ENCODE measurements at places on chromosomes 3 and 15.

GRCh38 chr3:102205647-102206046, 229.2 kb upstream of the ZPLD1 start:
- DNase-seq, result no peak

GRCh38 chr3:42366550-42366949, 43.9 kb downstream of the LYZL4 start:
- no peak for DNase-seq

DNA sequence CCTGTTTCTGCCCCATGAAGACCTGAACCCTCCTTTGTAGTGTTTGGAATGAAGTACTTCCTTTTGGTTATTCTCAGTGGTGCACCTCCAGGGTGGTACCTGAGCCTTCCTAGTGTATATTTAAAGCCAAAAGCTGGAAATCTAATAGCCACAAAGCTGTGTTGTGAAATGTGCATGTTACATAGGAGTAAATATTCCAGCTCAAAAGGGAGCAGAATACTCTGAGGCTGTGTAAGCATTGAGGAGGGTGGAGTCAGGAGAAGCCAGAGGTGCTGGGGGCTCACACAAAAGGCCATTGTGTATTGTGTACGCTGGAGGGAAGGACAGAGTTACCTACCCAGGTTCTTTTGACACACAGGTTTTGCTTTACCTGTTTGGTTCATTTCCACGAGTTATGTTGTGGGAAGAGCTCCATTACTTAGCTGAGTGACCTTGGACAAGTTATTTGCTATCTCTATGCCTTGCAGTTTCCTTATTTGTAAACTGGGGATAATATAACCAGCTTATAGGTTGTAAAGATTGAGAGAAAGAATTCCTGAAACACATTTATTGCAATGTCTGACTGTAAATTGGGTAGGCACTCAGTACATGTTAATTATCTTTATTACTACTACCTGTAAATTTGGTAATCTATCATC, 24.7 kb downstream of the GPR171 start:
- DNase-seq, result no peak

GRCh38 chr15:60208709-60209108, 189.1 kb downstream of the ANXA2 start:
- DNase-seq, result no peak

DNA sequence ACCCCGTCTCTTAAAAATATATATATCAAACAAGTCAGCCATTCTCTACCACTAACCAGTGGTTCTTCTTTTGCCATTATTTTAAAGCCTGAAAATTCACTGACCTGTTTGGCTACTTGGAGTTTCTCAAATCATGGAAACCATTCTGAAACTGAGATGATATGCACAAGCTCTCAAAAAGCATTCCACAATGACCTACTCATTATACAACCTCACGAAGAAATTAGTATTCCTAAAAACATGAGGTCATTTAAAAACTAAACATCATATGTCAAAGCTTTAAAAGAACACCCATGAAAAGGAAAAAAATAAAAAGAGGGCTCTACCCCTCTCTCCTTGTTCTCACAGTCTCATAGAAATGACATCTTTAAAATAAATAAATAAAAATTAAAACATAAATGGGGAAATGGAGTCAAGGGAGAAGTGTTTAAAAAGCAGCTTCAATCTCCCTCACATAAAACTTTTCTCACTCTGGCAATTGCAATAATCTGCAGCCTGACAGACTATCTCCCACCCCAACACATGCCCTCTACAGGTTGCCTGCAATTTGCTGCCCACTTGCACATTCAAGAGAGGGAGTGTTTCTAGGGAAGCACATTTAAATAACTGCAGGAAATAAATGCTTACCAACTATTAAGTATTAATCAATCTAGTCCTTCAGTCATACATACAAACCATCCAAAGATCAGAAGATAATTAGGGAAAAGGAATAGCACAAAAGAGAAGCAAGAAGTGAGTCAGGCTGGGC, 73.3 kb downstream of the TRANK1 start:
- no peak for DNase-seq

DNA sequence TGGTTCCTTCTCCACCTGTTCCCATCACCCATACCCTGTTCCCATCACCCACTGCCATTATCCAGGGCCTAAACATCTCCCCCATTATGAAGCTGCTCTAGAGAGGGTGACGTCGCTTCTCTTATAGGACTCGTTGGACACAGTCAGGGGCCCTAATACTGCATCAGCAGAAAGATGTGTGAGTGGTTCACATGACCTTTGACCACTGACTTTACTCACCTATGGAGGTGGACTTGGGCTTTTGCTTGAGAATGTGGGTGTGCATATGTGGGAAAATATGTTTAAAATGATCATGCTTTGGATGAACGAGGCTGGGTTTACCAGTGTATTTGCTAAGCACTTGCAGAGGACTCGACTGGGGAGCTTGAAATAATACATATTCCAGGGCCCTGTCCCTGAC, 26.8 kb downstream of the RBP2 start:
- no peak for DNase-seq

- DNase-seq, result no peak
Observed at GRCh38 chr15:65598468-65598867, 12.5 kb downstream of the INTS14 start.

GRCh38 chr3:36312351-36312750, 68.0 kb upstream of the STAC start:
- DNase-seq, result no peak

DNA sequence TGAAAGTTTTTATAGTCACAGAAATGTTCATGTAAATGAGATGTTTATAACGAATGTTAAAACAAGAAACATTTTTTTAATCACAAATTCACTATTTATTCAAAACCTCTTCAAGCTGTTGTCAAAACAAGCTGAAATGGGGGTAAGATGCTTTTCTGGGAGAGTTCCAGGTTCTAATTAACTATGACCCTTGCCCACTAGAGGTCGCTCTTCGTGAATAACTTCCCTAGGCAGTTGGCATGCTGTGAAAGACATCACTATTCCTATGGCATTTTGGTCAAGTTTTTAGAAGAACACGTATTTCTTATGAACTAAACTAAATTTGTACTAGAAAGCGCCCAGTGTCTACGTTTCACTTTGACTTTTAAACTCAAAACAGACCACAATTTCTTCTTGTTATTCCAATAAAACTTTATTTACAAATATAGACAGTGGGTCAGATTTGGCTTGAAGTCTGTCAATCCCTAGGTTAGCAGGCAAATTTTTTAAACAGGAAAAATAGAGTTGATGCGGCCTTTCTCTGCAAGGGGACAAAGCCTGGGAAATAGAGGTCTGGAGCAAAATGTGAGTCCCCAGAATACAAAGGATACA, 62.8 kb upstream of the CMTM8 start:
- DNase-seq, result peak; percentile 4

GRCh38 chr3:14199641-14200040, 21.0 kb downstream of the LSM3 start:
- no peak for DNase-seq

DNA sequence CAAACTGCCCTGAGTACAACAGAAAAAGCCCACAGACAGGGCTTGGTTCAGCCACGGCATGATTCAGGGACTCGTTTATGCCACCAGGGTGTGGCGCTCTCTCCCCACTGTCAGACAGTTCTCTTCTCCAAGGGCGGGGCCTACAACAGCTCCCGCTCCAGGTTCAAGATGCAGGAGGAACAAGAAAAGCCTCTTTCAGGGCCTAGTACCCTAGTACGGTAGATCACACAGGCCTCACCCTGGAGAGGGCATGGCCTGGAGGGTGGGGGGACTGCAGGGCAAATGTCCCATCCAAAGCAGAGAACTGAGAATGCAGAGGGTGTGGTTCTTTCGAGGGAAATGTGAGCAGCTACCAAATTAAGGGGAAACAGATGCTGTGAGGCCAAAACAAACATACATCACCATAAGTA, 12.0 kb downstream of the MESD start:
- DNase-seq, result no peak

DNA sequence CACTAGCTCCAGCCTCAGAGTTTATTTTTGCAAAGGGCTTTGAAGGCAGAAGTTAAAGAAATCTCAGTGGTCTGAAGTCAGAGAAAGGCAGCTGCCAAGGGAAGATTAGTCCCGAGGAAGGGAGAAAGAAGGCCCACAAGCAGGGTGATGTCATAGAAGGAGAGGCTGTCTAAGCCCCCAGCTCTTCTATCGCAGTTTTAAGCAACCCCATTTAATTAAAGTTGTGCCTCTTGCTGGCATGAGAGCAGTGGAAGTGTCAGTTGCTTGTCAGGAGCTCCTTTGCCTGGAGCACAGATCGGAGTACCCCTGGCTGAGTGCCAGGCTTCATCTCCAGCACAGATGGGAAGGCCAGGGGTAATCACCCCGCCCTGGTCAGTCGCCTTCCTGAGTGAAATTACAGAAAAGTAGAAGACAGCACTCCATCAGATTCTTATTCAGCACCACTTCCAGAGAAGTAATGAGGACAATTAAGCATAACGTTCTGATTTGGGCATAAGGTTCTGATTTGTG, 530.7 kb downstream of the EPHB1 start:
- DNase-seq, result no peak

DNA sequence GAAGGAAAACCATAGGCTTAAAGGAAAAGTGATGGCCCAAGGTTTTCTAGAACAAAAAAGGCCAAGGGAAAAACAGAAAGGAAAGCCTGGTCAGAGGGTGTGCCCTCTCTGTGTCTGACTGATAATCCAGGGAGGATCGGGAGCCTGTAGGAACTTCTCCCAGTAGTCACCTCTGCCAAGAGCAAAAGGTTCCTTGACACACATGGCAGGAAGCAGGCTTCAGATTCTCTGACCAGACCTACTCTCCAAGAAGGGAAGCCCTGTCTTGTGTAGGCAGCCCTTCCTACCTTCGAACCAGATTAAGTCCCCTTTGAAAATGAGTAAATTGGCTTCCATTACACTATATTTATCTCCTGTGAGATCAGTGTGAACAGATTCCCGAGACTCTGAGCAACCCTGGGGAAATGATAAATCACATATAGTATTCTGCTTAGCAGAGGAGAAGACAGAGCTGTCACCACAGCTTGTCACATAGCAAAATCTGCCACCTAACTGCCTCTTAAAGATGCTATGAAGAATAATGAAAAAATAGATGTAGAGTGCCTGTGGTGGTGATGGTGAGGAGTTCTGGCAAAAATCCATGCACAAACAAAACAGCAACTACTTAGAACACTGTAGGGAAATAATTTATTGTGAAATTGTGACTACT, 38.8 kb downstream of the PARP14 start:
- DNase-seq, result no peak
